Activated naive CD8-positive, alpha-beta T cell treated with anti-CD3 and anti-CD28 coated beads, Interleukin-2, amount 10 ng/mL, durations not matched to agents 7 days and 5 days (primary cell): ENCODE measurements at places on chromosomes 1 and 21. TPM values are rescaled to one million over a fixed set of nuclear protein-coding genes. Genes with fewer than 3 reads are reported as not detected.

GRCh38 chr1:95097426-95097825 lies 19.7 kb upstream of the TLCD4 start:
- DNase-seq, result no peak

- no peak for DNase-seq
These were observed 23.6 kb upstream of the ABCB10 start for GRCh38 chr1:229582011-229582694.

DNA sequence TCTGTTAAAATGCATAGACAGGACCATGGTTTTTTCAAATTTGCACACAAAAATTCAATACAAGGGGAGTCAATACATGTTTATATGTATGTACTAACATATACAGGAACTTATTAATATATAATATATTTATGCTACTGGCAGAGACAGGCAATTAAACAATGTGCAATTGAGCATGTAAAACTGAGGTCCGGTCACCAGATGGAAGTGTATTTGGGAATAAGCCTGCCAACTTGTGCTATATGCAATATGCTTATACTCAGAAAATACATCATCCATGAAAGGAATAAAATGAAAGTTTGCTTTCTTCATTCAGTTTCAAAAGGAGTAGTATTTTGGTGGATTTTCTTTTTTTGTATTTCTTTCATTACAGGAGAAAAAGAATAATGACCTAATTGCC lies 640.2 kb upstream of the CXADR start:
- no peak for DNase-seq

GRCh38 chr1:63155437-63155836 lies 166.9 kb upstream of the FOXD3 start:
- DNase-seq, result no peak

DNA sequence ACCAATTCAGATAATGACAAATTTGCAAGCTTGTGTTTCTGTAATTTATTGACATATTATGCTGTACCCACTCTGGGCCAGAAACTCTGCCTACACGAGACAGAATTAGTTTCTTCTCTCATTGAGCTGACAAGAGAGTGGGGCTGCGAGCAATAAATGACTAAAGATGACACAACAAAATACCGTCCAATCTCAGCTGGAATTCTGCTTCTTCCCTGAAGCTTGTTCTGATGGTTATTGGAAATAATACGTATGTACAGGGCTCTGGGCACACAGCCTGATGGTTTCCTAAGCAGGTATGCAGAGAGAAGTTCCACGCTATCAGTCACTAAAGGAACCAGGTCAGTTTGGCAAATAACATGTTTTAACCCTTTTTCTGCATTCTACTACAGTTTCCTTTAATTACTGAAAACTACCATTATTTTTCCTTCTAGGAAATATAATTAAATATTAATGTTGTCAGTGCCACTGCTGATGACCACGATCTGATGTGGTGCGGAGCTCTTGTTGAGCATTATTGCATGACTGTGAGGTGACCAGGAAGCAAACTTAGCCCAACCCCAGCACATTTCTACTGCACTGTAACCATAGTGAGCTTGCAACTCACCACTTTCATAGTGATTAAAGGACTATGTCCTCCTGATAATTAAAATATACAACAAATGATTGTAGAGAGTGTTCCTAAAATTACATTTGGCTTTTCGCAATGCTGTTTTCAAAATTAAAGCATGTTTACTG lies 221.4 kb upstream of the L1TD1 start:
- DNase-seq, result no peak

The BNIPL gene
- total RNA-seq, result 4.1 TPM

The C1orf210 gene
- not detected for total RNA-seq
